ENCODE measurements at places on chromosomes 6 and 20.
A peak's percentile ranks its signal among the peaks of the same experiment; 100 is the strongest.

DNA sequence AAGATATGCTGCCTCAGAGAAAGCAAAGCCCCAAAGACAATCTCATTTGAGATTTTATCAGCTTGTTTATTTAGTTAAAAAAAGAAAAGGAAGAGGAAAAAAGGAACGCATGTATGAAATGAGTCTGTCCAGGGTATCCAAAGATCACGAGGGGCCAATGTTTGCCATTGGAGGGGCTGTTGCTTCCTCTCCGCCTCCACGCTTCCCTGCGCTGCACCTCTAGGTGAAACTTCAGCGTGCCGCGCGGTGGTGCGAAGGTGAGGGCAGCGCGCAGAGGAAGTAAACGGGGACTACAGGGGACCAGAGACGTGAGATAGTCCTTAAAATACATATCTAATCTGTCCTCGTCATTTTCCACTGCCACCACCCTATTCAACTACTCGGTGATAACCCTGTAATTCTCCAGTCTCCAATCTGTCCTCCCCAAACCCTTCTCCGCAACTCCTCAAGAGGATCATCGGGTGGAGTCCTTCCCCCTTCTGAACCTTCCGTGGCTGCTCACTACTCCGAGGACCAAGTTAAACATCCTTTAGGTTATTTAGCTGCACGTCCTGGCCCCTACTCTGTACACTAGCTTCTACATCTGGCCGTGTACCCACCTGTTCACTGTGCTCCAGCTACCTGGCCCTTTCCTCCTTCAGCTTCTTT is 1.1 kb upstream of the DCBLD1 start:
- no peak for DNase-seq

- DNase-seq: peak; percentile 60
Observed at GRCh38 chr6:107102414-107102805, 12.9 kb downstream of the BEND3 start.

GRCh38 chr20:14336686-14337085 is 726 bp downstream of the FLRT3 start:
- DNase-seq: no peak

GRCh38 chr6:148887181-148887580 is 140.4 kb downstream of the UST start:
- no peak for DNase-seq

- DNase-seq: no peak
Observed at GRCh38 chr20:1918491-1919165, 23.4 kb downstream of the SIRPA start.

DNA sequence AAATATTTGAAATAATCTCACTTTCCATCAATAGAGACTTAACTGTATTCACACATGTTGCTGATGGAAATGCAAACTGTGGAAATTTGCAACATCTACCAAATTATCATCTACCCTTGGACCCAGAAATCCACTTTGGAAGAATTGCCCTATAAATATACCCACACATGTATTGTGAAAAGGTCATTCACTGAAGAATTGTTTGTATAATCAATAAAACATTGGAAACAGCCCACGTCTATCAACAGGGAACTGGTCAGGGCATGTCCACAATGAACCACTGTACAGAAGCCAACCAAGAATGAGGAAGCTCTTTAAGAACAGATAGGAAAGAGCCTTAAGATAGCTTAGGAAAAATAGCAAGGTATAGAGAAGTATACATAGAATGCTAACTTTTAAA is 36.2 kb downstream of the PXDC1 start:
- no peak for DNase-seq

Data from cardiac septum (tissue), 1 donor.